Stimulated activated CD8-positive, alpha-beta memory T cell treated with anti-CD3 and anti-CD28 coated beads, Interleukin-12 subunit alpha, Interleukin-12 subunit beta, amount 100 ng/mL, for 4 hours (primary cell): ENCODE measurements at places on chromosomes 2 and 18.

DNA sequence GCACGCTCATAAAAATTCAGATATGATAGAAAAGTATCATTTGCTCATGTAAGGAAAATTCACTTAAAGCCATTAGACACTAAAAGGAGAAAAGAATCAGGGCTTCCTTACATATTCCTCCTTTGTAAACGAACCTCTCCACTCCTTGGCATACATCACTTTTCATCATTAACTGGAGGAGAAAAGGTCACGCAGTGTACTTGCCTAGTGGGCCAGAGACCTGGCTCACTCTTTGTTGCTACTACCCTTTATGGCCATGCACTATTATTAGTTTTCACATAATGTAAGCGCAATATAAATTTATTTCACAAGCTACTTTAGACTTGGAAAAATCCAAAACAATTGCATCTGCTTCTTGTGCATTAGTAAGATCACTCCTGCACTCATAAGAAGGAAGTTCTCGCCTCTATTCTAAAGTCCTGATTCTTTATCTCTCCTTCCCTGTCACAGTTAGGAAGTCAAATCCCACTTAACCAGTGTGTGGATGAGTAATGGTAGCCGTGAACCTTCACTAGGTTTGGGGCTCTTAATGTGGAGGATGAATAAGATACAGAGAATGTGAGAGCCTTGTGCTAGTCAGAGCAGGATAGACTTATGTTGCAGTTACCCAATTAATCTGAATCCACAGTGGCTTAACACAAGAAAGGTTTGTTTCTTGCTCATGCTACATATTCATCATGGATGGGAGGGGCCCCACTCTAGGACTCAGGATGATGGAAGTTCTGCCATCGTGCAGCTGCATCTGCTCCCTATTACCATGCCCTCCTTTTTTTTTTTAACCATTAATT lies 115.0 kb upstream of the GLS start:
- DNase-seq = no peak

GRCh38 chr2:35168351-35168750 lies 1187.2 kb upstream of the CRIM1 start:
- DNase-seq = no peak

GRCh38 chr2:70190418-70191243 lies at the start of gene C2orf42:
C2orf42 (minus strand) TSS chr2:70191019; CDS start chr2:70181985, 9,034 bp downstream.
- DNase-seq = peak; percentile 92

DNA sequence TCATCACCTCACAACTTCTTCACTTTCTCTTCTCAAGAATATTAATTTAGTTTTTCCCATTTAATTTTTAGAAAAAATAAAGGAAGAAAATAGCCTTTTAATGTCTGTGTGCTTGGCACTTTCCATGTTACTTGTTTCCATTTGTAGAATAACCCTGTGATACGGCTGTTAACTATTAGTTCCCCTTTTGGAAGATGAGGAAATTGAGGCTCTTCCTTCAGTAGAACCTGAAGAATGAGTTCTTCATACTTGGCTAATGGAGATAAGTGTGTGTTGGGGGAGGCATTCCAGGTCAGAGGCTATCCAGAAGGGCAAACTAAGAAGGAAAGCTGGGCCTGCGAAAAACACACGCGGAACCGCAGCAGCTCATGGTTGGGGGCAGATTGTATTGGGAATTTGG lies 38.3 kb downstream of the ZNF532 start:
- DNase-seq = no peak
